ENCODE measurements at places on chromosomes 2 and 18.

- DNase-seq, result no peak
These were observed 552.3 kb upstream of the SETBP1 start for GRCh38 chr18:44128365-44128764.

DNA sequence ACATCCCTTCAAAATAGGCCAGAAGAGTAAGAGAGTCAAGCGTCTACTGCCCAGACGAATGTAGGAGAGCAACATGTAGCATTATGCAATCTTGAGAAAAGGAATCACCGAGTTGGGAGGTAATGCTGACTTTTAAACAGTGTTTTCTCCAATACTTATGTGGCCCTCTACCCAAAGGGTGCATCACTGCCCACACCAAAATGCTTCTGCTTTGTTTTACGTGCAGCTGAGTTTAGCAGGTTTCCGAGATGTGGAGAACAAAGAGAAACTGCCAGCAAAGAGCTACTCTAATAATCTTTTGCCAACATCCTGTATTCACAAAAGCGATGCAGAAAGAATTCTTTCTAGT lies 63.4 kb upstream of the ZEB2 start:
- no peak for DNase-seq

DNA sequence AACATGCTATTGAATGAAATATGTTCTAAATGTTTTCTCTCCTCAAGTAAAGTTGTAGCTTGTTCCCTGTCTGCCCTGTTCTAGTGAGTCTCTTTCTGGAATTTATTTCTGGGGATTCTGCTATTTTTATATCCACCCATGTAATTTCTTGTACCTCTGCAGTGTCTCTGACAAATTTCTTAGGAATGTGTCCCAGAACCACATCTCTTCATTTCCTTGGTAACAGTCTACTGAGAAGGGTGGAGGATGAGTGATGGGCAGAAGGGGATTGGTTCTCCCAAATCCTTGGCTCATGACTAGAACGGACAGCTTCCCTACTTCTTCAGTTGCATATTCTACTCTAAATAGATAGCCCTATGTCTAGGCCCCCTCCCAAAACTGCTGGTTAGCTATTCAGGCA lies 490.6 kb upstream of the LINC00305 start:
- no peak for DNase-seq

DNA sequence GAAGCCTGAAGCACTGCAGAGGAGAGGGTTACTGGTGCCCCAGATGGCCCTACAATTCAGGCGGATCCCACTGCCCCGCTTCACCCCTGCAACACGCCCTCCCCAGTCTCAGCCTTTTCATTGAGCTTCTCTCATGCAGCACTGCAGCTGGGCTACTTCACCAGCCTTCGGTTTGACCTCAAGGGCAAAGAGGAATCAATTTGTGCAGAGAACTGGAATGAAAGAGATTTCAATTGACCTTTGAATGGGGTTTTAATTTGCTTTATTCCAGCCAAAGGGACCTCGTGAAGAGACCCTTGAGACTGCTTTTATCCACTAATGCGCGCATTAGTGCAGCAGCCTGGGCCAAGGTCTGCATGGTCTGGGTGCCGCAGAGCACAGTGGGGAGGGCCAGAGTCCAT lies 8.8 kb upstream of the POMC start:
- no peak for DNase-seq

- DNase-seq, result no peak
These were observed 4.8 kb upstream of the NOTO start for GRCh38 chr2:73197579-73197978.

DNA sequence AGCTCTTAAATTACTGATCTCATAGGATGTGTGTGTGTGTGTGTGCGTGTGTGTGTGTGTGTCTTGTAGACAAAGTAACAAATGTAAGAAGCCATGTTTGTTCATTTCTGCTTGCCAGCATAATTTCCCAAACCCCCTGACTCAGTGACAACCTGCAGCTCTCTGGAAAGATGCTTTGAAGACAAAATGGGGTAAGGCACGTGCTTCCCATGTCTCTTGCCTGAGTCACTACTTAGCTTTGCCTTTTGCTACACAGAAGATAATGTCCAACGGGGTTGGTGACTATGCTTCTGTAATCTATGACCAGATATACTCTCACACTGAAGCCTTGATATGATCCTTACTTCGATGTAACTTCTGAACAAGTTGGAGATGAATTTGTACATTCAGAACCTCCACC lies 332.0 kb downstream of the SLC4A3 start:
- DNase-seq, result no peak

GRCh38 chr2:119837350-119837749 lies 77.6 kb downstream of the PTPN4 start:
- DNase-seq, result no peak

GRCh38 chr2:77807531-77808215 lies 285.5 kb upstream of the LRRTM4 start:
- DNase-seq, result no peak

DNA sequence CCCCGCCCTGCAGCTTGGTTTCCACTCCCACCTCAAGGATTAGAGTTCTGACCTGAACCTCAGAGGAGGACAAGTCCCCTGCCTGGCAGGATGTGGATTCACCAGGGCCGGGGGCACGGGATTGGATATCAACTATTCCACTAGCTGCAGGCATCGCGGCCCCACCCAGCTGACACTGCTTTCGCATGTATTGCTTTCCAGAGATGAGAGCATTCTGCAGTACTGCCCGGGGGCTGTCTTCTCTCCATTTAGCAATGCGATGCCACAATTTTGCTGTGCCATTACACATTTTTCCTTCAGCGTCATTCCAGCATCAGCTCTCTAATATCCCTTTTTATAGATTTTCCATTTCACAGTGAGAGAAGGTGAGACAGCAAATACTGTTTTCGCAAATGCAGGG lies 42.0 kb downstream of the CTIF start:
- peak; percentile 85 for DNase-seq

GRCh38 chr2:11237122-11237521 lies 81.9 kb downstream of the SLC66A3 start:
- no peak for DNase-seq

DNA sequence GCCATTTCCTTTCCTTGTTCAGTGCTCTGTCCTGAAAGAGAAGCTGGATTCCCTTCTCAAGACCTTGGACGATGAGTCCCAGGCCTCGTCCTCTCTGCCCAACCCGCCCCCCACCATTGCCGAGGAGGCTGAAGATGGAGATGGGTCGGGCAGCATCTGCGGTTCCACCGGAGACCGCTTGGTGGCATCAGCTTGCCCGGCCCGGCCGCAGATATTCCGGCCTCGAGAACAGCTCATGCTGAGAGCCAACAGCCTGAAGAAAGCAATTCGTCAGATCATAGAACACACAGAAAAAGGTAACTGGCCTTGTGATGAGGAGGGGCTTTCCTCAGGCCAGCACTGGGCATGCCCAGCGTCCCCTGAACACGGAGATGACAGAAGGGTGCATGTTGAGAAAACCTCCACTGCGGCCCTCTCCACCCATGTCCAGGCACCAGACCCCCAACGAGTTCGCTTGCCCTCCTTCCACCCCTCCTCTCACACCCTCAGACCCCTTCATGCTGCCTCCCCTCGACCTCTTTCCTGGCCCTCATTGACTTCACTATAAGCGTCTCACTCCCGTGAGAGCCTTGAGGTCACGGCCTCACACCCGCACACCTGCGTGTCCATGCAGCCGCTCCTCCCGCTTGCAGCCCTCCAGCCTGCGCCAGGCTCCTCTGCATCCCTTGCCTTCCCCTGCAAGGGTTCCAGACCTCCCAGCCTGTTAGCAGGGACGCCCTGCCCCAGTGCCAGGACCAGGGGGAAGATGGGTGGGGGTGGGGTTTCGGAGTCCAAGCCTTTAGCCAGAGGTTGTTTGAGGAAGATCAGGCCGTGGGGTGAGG lies 95.0 kb downstream of the DGKD start:
- DNase-seq, result peak; percentile 55

DNA sequence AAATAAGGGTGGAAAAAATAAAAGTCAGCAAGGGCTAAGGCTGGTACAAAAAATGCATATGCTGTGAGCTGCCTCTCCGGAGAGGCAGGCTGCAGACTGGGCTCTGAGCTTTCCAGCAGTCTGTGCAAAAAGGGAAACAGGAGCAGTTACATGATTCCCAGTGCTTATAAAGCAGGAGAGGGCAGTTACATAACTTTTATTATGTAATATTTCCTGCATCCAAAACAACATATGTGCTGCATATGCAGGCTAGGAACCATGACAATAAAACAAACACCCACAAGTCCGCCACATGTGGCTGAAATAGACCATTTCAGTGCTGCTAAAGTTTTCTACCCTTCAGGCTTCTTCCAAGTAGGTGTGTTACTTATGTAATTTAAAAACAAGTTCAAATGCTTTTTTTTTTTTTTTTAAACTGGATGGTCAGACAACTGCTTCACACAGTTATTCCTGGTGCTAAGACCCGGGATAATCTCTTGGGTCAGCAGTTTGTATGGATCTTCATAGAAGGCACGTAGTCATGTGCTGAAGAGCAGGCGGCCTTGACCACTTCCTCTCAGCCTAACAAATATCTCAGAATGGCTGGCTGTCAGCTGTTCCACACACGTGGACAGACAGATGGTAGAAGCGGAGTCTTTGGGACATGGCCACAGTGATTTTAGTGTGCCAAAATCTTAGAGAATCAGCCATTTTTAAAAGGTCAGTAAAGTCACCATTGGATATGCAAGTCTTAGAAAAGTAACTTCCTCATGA lies 43.5 kb downstream of the ARMC9 start:
- no peak for DNase-seq

- DNase-seq, result no peak
These were observed 57.0 kb downstream of the CD28 start for GRCh38 chr2:203763241-203763937.

- DNase-seq, result no peak
These were observed 80.6 kb downstream of the NRP2 start for GRCh38 chr2:205762881-205763280.

GRCh38 chr18:5451871-5452270 lies 91.9 kb downstream of the EPB41L3 start:
- DNase-seq, result no peak
